ENCODE measurements at places on chromosomes 3 and 15. TPM values are rescaled to one million over a fixed set of nuclear protein-coding genes. Genes with fewer than 3 reads are reported as not detected.

GRCh38 chr3:154428286-154429206 is 1.4 kb downstream of the GPR149 start:
- H3K27me3 ChIP-seq = no peaks in the 10 kb centered on the region
- H3K4me1 ChIP-seq = peaks cover 9% of the 10 kb centered on the region
- H3K36me3 ChIP-seq = no peaks in the 10 kb centered on the region
- no peak for DNase-seq

DNA sequence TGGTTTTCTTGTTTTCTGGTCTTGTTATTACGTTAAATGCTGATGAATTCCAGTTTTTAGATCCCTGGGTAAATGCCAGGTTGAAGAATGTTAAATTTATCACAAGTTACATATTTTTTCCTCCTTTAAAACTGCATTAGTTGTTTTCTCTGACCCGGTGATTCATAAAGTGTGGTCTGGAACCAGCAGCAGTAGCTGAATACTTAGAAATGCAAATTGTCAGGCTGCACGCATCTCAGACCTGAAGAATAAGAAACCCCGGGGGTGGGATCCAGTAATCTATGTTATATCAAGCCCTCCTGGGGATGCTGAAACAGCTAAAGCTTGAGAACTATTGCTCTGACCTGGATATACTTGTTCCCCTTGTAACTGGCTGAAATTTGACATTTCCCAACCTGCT is 69.1 kb downstream of the PEX5L start:
- no peaks in the 10 kb centered on the region for H3K36me3 ChIP-seq
- DNase-seq = no peak
- no peak overlapping the region for H3K4me3 ChIP-seq
- no peaks in the 10 kb centered on the region for H3K4me1 ChIP-seq
- no peak overlapping the region for H3K27ac ChIP-seq

DNA sequence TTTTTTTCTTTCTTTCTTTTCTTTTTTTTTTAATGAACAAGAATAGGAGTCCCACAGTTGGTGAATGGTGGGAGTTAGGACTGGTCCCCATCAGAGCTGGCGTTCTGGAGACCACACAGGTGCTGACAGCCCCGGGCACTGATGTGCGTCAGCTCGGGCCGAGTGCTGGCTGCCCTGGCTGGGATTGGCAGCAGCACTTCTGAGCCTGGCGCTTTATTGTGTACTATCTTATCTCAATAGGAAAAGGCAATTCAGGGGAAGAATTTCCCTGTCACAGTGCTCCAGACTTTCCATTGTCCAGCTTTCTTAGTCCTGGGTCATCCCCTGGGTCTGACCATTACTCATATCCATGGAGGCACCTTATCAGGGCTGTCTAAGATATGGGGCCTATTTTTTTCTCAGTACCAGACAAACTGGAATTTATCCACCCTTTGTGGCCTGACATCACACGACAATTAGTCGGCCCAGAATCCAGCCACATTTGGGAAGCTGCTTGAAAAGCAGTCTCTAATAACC is 54.1 kb downstream of the TMEM44 start:
- H3K4me1 ChIP-seq = peaks cover 45% of the 10 kb centered on the region
- peak; percentile 60 for DNase-seq
- H3K27ac ChIP-seq = peak overlapping the region; percentile 52
- no peaks in the 10 kb centered on the region for H3K27me3 ChIP-seq
- H3K36me3 ChIP-seq = no peaks in the 10 kb centered on the region

DNA sequence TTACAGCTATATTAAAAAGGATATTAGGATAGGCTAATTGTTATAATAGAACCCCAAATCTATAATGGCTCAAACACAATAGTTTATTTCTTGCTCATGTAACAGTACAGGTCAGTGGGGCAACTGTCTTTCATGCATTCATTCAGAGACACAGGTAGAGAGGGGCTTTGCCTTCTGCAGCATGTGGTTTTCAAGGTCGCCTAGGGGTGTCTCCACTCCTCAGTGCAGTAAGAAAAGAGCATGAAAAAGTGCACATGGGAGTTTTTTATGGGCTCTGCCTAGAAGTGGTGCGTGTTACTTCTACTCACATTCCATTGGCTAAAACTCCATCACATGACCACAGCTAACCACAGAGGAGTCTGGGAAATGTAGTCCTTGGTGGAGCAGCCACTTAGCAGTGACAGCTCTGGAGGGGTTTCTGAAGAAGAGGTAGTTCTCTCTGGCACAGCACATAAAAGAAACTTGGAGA is 1.8 kb downstream of the ZBTB38 start:
- no peaks in the 10 kb centered on the region for H3K27me3 ChIP-seq
- H3K27ac ChIP-seq = no peak overlapping the region
- peaks cover 38% of the 10 kb centered on the region for H3K4me1 ChIP-seq
- H3K4me3 ChIP-seq = no peak overlapping the region

DNA sequence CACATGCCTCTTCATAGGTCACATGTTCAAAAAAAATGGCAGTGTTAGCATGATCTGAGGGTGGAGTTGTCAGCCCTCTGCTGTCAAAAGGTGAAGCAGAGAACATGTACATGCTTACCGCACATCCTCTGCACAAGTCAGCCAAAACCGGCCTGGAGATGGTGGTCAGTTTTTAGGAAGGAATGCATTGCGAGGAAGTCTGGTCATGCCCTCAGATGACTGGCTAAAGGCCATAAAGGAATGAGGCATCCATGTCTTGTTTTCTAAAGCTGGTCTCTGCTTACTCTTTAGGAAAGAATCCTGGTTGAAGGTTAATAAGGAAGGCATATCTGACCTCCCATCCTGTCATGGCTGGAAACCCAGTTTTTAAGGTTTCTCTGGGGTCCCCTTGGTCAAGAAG is 292.0 kb upstream of the CCDC54 start:
- H3K4me1 ChIP-seq = no peaks in the 10 kb centered on the region
- no peak overlapping the region for H3K27ac ChIP-seq
- no peak overlapping the region for H3K4me3 ChIP-seq
- H3K36me3 ChIP-seq = no peaks in the 10 kb centered on the region
- DNase-seq = no peak

GRCh38 chr15:67134067-67134838 is 68.9 kb downstream of the SMAD3 start:
- DNase-seq = no peak
- H3K36me3 ChIP-seq = peaks cover 18% of the 10 kb centered on the region
- H3K4me1 ChIP-seq = peaks cover 52% of the 10 kb centered on the region

- H3K4me3 ChIP-seq = no peak overlapping the region
- peaks cover 48% of the 10 kb centered on the region for H3K36me3 ChIP-seq
- H3K27ac ChIP-seq = no peak overlapping the region
- no peaks in the 10 kb centered on the region for H3K4me1 ChIP-seq
- H3K27me3 ChIP-seq = no peaks in the 10 kb centered on the region
Measured at GRCh38 chr3:183802989-183803388, 22.4 kb downstream of the MAP6D1 start.

DNA sequence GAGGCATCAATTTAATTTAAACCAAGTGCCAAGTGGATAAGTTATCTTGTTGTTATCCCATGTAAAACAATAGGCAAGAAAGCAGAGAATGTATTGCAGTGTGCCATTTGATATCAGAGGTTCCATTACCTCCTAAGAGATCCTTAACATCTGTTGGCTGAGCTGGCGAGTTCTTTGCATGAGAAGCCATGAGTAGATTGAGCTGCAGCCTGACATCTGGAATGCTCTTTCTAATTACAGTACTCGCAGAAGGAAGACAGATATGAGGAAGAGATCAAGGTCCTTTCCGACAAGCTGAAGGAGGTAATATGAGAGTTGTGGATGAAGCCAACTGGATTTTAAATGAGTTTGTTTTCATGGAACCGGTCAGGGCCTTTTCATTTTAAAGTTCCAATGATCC is 19.4 kb downstream of the TPM1 start:
- no peaks in the 10 kb centered on the region for H3K4me1 ChIP-seq
- no peak for DNase-seq
- no peaks in the 10 kb centered on the region for H3K27me3 ChIP-seq

DNA sequence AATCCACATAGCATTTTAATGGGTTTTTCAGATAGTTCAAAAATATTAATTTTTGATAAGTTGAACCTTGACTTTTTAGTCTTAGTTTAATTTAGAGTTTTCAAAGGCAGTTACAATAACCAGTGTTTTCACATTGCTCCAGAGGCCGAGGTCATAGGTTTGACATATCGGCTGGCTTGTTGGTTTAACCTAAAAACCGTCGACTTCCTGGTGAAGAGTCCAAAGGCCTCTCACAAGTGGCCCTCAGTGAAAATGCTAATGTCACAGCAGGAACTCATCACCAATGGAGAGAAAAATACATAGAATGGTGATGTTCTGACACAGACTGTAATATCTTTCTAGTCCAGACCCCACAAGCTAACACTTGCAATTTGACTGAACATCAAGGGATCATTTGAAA is 642.3 kb downstream of the PLOD2 start:
- no peak overlapping the region for H3K4me3 ChIP-seq
- no peaks in the 10 kb centered on the region for H3K4me1 ChIP-seq
- no peak overlapping the region for H3K27ac ChIP-seq
- H3K36me3 ChIP-seq = no peaks in the 10 kb centered on the region
- DNase-seq = no peak

- H3K27ac ChIP-seq = no peak overlapping the region
- DNase-seq = no peak
- no peak overlapping the region for H3K4me3 ChIP-seq
- H3K27me3 ChIP-seq = no peaks in the 10 kb centered on the region
- H3K36me3 ChIP-seq = peaks cover 4% of the 10 kb centered on the region
- H3K4me1 ChIP-seq = no peaks in the 10 kb centered on the region
Measured at GRCh38 chr3:149909923-149910322, 60.8 kb downstream of the PFN2 start.

DNA sequence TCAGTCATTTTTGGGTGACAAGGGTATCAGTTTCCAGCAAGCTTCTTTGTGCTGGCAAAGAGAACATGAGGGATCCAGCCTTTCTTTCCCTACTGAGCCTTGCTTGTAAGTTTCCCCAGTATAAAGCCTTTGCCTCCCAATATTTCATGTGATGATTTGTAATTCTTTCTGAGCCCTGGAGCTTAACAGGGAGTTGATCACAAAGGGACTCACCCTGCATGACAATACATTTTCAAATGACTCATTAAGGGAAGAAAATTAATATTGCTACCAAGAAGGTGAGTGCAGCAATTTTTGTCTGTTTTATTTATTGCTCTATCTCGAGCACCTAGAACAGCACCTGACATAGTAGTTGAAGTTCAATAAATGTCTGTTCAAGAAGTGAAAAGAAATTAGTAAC is 27.7 kb downstream of the OXSM start:
- H3K4me1 ChIP-seq = no peaks in the 10 kb centered on the region
- H3K4me3 ChIP-seq = no peak overlapping the region
- H3K27ac ChIP-seq = no peak overlapping the region
- DNase-seq = no peak
- no peaks in the 10 kb centered on the region for H3K27me3 ChIP-seq

GRCh38 chr3:52277071-52277964 is 1.1 kb downstream of the WDR82 start:
- no peaks in the 10 kb centered on the region for H3K27me3 ChIP-seq
- H3K27ac ChIP-seq = peak overlapping the region; percentile 75
- peaks cover 23% of the 10 kb centered on the region for H3K4me1 ChIP-seq
- peak overlapping the region; percentile 78 for H3K4me3 ChIP-seq
- H3K36me3 ChIP-seq = peaks cover 11% of the 10 kb centered on the region

- no peaks in the 10 kb centered on the region for H3K27me3 ChIP-seq
- H3K27ac ChIP-seq = no peak overlapping the region
- H3K4me1 ChIP-seq = no peaks in the 10 kb centered on the region
Measured at GRCh38 chr3:26652164-26652563, 29.6 kb downstream of the LRRC3B start.

DNA sequence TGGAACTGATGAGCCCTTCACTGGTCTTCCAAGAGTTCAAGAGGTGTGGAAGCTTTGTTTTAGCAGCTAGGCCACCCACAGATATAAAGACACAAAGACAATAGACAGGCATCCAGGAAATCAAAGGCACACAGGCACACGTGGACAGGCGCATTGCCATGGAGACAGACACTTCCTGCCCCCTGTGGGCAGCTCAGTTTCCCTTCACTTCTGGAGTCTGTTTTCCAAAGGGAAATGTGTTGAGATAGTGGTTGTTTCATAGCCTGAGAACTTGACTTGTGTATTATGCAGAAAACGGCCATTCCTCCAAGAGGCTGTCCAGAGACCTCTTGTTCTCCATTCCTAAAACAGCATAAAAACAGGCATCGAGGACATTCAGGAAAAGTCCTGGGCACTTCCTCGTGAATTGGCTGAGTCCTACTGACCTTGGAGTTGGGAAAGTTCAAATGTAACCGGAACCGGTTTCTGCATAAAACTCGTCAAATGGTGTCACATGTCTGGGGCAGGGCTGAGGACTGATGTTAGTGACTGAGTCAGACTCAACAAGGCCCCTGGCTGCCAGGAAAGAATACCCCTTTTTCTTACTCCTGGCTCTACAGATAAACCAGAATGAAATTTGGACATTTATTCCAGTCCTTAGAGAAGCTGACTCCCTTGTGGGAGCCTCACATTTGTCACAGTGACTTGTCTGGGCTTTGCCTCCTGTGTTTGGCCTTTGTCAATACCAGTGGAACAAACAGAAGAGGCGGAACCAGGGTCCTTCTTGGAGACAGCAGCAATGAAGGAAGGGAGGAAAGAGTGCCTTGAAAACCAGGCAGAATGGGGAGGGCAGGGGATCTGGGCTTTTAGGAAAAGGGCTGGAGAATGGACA is 1.3 kb downstream of the ALPK3 start:
- no peaks in the 10 kb centered on the region for H3K36me3 ChIP-seq
- no peak overlapping the region for H3K27ac ChIP-seq
- H3K4me3 ChIP-seq = no peak overlapping the region
- peaks cover 12% of the 10 kb centered on the region for H3K4me1 ChIP-seq
- H3K27me3 ChIP-seq = no peaks in the 10 kb centered on the region

- no peak overlapping the region for H3K27ac ChIP-seq
- H3K27me3 ChIP-seq = no peaks in the 10 kb centered on the region
- H3K4me3 ChIP-seq = no peak overlapping the region
- no peaks in the 10 kb centered on the region for H3K4me1 ChIP-seq
Measured at GRCh38 chr3:61964566-61964965, 403.2 kb downstream of the PTPRG start.

DNA sequence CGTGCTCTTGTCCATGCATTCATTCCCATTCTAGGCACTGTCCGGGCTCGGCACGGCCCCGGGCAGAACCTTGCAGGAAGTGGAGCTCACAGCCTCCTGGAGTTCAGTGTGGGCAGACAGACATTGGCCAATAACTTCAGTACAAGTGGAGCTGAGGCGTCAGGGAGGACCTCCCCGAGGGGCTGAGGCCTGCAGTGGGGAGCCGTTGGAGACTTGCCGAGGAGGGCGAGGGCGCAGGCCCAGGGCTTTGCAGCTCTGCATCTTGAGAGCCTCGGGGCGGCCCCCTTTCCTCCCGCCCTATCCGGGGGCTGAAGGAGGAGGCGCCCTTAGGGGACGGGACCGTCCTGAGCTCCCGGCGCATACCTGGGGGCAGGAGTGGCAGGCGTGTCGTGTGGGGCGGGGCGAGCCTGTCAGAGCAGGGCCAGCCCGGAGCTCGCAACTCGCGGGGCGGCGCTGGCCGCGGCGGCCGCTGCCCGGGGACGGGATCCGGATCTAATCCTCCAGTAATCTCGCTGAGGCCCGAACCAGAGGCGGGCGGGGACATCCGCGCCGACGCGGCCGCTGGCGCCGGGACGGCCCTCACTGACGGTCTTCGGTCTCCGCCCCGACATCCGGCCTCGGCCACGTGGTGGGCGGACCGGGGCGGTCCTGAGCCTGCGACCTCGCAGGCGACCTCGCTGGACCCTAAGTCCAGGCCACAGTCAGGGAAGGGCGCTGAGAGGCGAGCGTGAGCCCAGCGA is at the start of gene ACY1:
Gene ACY1, plus strand, starts transcription at position 698 of the 740 bp plus-strand sequence. CDS start 530 bp downstream, outside the sequence.
- peak within 1 kb of the TSS; percentile 89 for H3K27ac ChIP-seq
- DNase-seq = peak; percentile 95
- H3K4me1 ChIP-seq = peaks cover 29% of the 10 kb centered on the region
- H3K27me3 ChIP-seq = no peaks in the 10 kb centered on the region

Gene TMC3
- not detected for total RNA-seq

Gene GOLGA8J
- total RNA-seq = not detected

Gene ACP3
- total RNA-seq = 3.5 TPM

Gene SNAPC5
- total RNA-seq = 17.9 TPM

Gene MYEF2
- total RNA-seq = 2.1 TPM

Gene ZBTB47
- total RNA-seq = 9.6 TPM

Gene SCN11A
- not detected for total RNA-seq
